CD4-positive, alpha-beta T cell treated with Interferon alpha-2 for 1 hour (primary cell): ENCODE measurements at places on chromosomes 5 and 9.
A peak's percentile ranks its signal among the peaks of the same experiment; 100 is the strongest.

GRCh38 chr9:113929634-113930389 is 53.7 kb downstream of the ZNF618 start:
- no peak for DNase-seq

- DNase-seq = no peak
Measured at GRCh38 chr5:114243281-114243971, 118.4 kb upstream of the KCNN2 start.

GRCh38 chr9:135882011-135882410 is 25.3 kb downstream of the CAMSAP1 start:
- DNase-seq = no peak

- DNase-seq = peak; percentile 26
Measured at GRCh38 chr9:72524820-72525540, 3.6 kb downstream of the TMC1 start.
